Activated CD4-positive, alpha-beta T cell treated with anti-CD3 and anti-CD28 coated beads for 1 hour (primary cell): ENCODE measurements at places on chromosomes 7 and 10.

- no peak for DNase-seq
Measured at GRCh38 chr10:88033385-88033784, 170.0 kb downstream of the PTEN start.

GRCh38 chr10:23968301-23968700 is 240.6 kb upstream of the KIAA1217 start:
- DNase-seq, result no peak

DNA sequence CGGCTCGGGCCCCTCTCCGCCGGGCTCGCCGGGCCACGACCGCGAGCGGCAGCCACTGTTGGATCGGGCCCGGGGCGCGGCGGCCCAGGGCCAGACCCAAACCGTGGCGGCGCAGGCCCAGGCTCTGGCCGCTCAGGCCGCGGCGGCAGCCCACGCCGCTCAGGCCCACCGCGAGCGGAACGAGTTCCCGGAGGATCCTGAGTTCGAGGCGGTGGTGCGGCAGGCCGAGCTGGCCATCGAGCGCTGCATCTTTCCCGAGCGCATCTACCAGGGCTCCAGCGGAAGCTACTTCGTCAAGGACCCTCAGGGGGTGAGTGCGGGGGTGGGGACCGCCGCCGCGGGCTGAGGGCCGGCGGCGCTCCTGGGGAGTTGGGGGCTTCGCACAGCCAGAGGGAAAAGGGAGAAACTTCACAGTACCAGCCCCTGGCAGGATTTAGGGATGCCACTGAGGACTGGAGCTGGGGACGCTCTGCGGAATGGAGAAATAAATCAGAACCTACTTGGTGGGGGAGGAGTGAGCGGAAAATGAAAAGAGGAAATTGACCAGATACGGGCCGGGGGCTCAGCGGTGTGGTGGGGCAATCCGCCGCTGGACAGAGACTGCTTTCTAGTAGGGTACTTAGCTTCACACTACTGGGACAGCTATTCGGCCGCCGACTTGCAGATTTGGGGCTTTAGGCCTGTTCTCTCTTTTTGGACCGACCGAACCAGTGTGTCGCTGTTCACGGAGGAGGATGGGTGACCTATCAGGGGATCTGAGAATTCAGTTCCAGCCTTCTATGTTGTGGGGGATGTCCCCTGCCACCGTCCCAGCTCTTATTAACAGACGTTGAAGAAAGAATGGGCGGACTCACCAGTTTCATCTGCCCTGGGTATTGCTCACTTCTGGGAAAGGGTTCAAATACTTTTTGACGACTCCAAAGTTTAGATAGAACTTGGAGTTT is 669 bp downstream of the PI4K2A start:
- no peak for DNase-seq

DNA sequence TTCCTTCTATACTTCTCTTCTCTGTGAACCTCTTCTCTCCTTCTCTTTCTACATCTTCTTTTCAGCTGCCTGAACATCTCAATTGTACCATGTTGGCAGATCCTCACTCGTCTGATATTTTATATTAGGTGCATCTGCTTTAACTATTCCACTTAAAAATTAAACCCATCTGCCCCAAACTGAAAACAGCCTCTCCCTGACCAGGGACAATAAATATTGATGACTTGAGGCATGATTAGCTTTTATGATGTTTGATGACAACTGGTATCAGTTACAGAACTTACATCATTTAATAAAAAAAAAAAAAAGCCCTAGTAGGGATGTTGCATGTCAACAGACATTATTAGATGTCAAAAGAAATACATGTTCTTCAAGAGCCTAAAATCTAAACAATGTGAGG is 79.8 kb upstream of the HABP2 start:
- no peak for DNase-seq

DNA sequence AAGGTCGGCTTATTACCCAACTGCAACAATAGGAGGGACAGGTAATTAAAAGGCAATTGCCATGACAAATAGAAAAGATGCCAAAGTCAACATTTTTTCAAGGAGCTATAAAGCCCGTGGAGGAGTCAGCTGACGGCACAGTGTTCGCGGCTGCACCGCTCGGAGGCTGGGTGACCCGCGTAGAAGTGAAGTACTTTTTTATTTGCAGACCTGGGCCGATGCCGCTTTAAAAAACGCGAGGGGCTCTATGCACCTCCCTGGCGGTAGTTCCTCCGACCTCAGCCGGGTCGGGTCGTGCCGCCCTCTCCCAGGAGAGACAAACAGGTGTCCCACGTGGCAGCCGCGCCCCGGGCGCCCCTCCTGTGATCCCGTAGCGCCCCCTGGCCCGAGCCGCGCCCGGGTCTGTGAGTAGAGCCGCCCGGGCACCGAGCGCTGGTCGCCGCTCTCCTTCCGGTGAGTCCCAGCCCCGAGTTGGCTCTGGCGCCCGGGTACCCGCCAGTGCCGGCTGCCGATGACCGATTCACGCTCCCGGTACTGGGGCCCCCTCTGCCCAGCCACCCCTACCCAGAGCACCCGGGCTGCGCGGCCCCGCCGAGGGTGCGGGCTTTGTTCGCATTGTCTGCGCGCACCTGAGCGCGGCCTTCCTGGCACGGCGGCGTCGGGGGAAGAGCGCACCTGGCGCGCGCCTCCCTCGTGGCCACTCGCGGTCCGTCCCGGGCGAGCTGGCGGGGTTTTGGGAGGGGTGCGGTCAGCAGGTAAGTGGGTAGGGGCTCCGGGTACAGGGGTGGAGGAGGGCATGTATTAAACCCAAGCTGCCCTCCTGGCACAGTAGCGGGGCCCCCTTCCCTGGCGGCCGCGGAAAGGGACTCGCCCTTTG is at the start of gene VWA2:
VWA2 (plus strand) TSS at position 138 of the 877 bp plus-strand sequence. CDS start 9,460 bp downstream, outside the sequence.
- no peak for DNase-seq

DNA sequence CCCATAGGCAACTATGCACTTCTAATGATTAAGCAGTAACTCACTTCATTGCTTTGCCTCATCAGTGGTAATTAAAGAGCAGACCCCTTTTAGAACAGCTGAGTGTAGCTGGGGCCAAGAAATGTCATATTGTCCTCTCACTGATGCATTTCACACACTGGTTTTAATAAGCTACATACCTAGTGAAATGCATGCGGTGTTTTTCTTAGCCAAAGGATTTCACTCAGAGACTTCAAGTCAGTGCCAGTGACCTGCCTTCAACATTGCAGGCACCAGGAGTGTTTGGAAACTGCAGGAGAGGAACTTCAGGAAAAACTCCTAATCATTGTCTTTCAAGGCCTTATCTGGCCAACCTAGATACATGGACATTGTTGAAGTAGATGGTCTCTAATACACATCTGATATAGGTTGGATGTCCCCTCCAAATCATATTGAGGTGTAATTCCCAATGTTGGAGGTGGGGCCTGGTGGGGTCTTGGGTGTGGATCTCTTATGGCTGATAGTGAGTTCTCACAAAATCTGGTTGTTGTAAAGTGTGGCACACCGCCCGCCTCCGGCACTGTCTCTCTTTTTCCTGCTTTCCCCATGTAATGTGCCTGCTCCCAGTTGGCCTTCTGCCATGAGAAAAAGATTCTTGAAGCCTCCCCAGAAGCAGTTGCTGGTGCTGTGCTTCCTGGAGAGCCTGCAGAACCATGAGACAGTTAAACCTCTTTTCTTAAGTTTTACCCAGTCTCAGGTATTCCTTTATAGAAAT is 252.7 kb upstream of the PLXDC2 start:
- DNase-seq, result no peak

GRCh38 chr10:3838460-3839437 is 53.7 kb upstream of the KLF6 start:
- DNase-seq, result no peak
